ENCODE measurements at places on chromosomes 3 and 15.

GRCh38 chr15:77597804-77598453 lies 34.8 kb downstream of the LINGO1 start:
- DNase-seq, result no peak

GRCh38 chr3:43399034-43399433 lies 112.7 kb downstream of the SNRK start:
- no peak for DNase-seq

DNA sequence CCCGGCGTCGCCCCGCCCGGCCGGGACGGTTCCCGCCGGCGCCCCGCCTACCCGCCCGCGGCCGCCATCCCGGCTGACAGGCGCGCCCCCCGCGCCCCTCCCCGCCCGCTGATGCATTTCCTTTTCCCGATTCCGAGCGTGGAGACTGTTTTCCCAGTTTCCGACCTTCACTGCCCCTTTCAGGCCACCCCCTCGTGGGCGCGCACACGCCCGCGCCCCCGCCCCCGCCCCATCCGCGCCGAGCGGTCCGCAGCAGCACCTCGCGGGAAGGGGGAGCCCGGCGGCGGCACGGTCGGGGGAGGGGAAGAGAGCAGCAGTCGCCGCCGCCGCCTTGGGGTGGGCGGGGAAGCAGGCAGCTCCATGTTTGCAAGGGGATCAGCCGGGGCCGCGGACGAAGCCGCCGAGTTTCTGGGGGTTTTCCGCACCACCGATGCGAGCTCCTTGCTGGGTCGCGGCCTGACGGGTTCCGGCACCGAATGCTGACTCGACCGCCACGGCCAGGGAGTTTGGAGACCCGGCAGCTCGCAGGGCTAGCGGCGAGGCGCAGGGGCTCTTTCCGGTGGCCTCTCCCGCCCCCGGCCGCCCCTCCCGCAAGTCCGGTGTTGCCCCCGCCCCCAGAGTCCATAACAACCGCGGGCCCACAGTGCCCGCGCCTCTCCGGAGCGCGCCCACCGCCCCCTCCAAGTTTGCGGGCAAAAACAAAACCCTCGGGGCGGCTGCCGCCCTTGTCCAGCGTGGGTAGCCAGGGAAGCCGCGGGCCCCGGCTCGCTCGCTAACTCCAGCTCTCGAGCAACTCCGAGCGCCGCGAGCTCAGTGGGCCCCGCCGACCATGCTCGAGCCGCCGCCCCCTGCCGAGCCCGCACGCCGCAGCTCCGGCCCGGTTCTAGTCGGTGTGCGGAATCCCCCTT lies 3.2 kb upstream of the SIN3A start:
- DNase-seq, result peak; percentile 77

GRCh38 chr3:18808429-18808828 lies 339.9 kb upstream of the KCNH8 start:
- DNase-seq, result no peak

GRCh38 chr15:65057549-65057940 lies 10.2 kb downstream of the RASL12 start:
- no peak for DNase-seq

- no peak for DNase-seq
Observed at GRCh38 chr3:33658039-33658438, 60.0 kb downstream of the CLASP2 start.

DNA sequence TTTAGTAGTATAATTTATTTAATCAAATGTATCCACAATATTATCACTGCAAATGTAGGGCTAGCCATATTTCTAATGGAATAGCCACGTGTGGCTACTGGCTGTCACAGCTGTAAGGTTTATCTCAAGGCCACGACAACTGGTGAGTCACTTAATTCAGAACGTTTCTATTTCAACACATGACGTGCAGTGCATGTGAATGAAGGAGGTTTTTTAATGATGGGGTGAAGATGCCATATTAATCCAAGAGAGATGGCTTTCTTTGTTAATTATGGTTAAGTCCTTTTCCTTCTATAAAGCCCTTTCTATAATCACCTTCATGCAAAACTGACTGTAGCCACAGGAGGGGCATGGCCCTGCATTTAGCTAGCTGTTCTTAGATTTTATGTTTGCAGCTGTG lies 212.0 kb downstream of the FEZF2 start:
- DNase-seq, result no peak

- DNase-seq, result no peak
Observed at GRCh38 chr15:89496155-89497098, at the start of gene RHCG. TSS of gene RHCG (minus strand) at chr15:89496583. CDS start at chr15:89496544, 39 bp downstream.

- no peak for DNase-seq
Observed at GRCh38 chr3:188335656-188336055, 181.7 kb downstream of the LPP start.

DNA sequence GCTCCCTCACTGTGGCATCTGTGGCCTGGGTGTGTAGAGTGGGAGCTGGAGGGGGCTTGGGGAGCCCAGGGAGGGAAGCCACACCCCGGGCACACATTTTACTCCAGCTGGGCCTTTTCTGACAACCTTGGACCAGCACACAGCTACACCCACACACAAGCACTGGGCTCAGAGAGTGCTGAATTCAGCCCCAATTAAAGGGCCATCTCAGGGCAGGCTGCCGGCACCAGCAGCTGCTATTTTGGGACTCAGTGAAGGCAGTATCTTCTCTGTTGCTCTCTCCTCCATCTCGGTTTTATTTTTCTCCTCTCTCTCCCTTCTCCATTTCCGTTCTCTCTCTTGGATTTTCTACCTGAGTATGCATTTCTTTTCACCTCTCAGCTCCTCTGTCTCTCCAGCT lies 19.1 kb upstream of the TBC1D21 start:
- no peak for DNase-seq

DNA sequence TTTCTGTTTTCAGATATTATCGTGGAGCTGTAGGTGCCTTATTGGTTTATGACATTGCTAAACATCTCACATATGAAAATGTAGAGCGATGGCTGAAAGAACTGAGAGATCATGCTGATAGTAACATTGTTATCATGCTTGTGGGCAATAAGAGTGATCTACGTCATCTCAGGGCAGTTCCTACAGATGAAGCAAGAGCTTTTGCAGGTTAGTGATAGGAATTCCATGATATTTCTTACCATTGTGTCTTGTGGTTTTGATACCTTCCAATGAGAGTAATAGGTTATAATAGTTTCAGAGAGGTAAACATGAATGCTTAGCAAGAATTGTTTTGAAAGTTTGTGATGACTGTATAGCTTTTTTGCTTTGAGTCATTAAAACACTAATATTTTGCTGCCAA lies 8.5 kb downstream of the RAB11A start:
- DNase-seq, result no peak

- DNase-seq, result peak; percentile 74
Observed at GRCh38 chr3:52238761-52239701, at the start of gene TWF2. TSS of gene TWF2 (minus strand) at chr3:52239158. CDS start at chr3:52239016, 142 bp downstream.

DNA sequence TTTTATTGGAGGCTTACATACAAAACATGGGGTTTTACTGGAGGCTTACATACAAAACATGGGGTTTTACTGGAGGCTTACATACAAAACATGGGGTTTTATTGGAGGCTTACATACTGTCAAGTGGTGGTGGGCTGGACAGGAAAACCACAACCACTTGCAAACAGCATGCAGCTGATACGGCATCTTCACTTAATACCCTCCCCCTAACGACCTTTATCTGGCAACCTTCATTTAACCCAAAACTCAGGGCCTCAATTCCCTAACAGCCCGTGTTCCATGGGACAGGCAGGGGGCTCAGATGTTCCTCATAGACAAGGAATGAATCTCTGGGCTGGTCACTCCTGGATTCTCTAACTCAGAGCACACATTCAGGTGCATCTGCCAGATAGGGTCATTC lies 137.1 kb downstream of the CD47 start:
- peak; percentile 37 for DNase-seq
